DMS53 (cell line): ENCODE measurements at places on chromosomes 6 and 20.

DNA sequence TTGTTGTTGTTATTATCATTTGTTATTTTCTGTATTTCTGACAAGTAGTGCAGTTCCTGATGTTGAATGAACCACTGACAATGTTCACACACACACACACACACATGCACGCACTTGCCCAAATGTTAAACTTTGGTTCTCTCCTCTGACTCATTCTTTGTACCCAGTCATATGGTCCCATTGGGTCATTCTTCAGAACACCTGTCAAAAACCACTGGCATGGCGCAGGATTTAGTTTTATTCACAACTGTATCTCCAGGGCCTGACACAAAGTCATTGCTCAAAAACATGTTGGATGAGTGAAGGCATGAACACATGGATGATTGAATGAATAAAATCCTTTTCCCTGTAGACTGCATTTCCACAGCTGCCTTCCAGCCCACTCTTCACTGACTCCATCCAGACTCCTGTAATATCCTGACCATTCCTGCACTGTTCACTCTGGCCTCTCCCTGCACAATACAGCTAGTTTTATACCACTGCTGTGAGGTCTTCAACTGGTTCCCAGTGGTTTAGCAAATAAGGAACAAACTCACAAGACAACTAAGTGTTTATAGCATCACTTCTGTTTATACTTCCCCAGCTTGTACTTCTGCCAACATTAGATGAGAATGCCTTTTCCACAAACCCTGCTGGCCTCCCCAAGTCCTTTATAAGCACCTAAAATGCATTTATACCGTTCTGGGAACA is 6.9 kb upstream of the CST11 start:
- DNase-seq, result no peak

GRCh38 chr6:136566007-136566487 is 15.8 kb upstream of the MAP7 start:
- peak; percentile 94 for DNase-seq

DNA sequence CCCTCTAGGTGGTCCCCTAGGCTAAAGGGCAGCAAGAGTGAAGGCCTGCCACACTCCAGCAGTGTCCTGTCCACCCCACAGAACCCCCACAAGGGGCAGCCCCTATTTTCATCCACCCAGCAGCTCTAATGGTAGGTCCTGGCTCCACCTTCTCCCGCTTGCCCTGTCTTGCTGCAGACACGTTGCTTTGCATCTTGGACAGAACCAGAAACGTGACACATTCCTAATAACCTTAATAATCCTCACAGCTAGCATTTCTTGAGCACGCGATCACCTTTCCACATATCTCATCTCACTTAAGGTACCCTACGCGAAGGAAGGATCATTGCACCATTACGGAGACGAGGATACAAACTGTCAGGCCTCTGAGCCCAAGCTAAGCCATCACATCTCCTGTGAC is 11.7 kb upstream of the SLC22A23 start:
- no peak for DNase-seq

DNA sequence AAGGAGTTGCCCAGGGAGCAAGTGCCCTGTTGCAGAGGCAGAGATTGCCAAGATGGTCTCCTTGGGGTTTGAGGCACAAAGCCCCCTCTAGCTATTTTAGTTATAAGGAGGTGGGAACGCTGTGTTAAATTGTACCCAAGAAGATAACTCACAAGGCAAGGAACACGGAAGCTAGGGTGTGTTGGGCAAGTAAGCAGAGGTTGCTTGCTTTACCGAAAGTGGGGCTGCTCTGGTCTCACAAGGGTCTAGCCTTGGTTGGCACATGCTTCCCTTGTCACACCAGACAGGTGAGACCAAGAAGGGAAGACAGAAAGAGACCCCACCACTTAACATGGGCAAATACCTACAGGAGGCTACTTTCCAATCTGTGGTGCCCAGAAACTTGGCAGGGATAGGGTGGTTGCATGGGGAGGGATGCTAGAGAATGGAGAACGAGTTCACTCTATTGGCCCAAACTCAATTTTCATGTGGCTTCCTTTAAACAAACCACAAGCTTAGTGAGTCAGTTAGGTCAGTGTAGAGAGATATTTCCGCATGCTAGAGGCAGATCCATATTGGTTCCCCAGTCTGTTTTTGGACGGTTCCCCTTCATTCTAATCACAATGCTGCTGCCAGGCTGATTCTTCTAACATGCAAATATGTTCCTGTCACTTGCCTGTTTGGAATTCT is 42.4 kb downstream of the PLAGL1 start:
- DNase-seq, result no peak

DNA sequence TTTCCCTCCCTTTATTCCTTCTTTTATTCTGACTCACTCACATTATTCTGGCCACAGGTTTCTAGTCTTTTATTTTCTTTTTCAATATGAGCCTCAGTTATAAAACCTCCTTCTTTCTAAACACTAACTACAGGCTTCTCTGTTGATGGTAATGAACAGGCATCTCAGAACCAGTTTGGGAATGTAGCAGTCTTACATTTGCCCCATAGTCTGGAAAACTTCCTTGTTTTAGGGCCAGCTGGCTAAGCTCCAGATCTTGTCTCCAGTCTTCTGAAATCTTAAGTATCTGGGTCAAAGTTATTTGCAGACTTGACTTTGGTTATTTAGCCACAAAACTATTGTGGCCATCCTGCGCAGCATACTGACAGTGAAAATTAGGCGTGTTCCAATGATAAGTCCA is 97.0 kb upstream of the MAN1A1 start:
- DNase-seq, result peak; percentile 13

DNA sequence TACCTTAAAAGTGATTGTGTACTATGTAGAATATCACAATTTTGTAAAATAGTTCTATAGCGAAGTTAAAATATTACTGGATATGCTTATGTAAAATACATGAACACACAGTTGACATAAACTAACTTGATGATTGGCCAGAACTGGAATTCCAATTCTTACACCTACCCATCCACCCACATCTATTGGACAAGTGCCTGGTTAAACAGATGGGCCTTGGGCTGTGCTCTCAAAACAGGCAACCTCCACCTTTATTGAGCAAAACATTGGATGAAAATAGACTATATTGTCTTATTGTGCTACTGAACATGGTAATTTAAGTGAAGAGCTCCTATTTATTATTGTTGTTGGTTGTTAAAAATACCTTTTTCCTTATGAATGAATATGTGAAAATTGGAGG is 154.0 kb upstream of the FLRT3 start:
- no peak for DNase-seq

DNA sequence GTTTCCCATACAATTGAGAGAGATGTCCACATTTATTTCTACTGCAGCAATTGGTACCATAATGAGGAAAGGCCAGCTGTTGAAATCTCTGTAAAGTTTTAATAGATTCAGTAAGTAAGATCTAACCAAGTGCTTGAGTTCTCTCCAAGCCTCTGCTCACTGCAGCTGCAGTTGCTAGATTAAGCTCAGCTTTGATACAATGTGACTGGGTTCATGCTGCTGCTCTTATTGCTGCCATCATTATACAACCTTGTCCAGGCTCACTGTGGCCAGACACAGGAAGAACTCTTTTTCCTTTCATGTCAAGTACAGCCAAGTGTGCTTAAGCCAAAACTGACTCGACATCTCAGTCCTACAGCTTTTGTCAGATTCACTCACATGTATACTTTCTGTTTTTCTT is 423.5 kb downstream of the GJA1 start:
- DNase-seq, result no peak

- DNase-seq, result no peak
These were observed 4.2 kb upstream of the PLG start for GRCh38 chr6:160697826-160698225.

GRCh38 chr20:45967551-45968080 is 4.4 kb downstream of the ZNF335 start:
- no peak for DNase-seq

DNA sequence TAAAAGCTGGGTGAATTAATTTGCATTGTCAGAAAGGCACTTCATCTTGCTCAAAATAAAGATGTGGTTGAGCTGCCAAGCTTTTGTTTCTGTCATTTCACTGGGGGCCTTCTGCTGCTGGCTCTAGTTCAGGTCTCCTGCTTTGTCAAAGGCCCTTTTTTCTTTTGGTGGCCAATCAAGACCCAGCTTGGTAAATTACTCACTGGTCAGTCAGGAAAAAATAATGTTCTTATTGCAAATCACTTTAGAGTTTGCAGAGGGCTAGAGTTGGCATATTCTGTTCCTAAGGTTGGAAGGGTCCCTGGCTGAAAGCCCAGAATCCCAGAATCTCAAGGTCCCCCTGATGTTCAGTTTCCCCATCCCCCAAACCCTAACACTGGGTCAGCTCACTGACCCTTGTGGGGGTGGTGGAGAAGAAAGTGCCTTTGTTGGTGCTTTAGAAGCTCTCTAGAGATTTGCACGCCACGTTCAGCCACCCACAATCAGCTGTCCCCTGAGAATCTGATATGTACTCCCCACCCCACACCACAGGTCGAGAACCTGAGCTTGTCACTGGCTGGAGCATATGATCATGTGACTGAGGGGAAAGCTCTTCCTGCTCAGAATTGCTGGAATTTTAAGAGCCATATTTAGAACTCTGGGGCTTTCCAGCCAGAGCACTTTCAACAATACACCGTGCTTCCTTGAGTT is 21.7 kb upstream of the BNIP5 start:
- DNase-seq, result no peak

- no peak for DNase-seq
These were observed 17.5 kb downstream of the UQCC1 start for GRCh38 chr20:35394271-35394670.

GRCh38 chr20:6956056-6956455 is 188.6 kb downstream of the BMP2 start:
- no peak for DNase-seq

DNA sequence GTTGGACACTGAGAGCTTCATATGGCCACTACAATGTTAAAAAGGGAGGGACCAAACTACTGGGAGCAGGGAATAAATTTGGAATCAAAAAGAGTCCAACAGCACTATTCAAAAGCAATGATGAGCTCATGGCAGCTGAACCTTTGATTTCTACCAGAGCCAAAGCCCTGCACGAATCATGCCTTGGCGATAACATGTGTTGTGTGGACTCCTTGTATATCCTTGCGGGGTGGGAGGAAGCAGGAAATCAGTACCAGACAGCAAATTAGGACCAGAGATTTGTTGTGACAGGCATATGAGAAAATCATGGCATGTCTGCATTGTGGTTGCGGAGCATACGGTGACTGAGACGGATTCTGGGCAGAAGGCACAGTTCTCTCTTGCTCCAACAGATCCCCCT is 85.6 kb upstream of the EMILIN3 start:
- DNase-seq, result no peak

- DNase-seq, result peak; percentile 94
These were observed 35.2 kb downstream of the PPP1R14C start for GRCh38 chr6:150177952-150178520.

DNA sequence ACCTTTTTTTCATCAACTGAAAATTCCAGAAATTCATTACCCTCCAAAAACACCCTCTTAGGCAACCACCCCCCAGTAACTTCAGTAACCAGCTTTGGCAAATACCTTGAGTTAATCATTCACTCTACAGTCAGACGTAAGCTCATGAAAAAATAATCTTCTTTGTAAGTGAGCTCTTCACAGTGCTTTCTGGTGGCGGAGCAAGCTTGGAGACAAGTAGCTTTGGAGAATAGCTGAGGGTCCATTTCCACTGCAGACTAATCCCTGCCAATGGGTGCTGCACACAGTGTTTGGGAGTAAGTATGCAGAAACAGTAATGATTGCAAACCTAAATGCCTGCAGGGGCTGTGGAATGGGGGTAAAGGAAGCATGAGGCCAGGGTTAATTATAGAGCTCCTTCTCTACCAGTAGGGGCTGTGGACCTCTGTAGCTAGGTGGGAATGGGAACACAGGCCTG is 56.8 kb upstream of the HINT3 start:
- DNase-seq, result peak; percentile 65

DNA sequence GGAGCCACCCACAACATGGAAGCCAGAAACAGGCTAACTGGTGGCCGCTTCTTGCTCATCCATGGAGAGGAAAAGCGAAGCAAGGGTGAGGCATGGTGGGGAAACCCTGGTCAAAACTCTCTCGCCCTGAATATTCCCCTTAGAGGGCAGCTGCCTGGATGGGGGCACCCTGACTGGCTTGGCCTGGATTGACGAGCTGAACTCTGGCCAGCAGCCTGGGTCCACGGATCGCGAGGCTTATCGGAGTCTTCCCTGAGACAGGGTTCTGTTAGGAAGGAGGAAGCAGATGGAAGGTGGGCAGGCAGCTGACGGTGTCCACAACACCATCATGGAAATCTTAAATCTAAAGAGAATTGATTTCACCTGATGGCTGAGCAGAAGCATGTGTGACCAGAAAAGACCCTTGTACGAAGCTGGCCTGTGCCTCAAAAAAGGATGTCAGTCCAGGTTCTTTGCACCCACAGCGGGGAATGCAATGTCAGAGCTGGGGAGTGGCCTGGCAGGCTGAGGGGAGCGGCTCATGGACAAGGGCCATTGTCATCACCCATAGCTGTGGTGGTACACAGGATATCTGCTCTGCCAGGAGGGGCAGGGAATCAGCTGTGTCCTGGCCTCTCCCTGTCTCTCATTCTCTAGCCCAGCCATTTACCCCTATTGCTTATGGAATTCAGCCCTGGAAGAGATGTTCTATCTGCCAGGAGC is 109.4 kb upstream of the SNX9 start:
- DNase-seq, result no peak

DNA sequence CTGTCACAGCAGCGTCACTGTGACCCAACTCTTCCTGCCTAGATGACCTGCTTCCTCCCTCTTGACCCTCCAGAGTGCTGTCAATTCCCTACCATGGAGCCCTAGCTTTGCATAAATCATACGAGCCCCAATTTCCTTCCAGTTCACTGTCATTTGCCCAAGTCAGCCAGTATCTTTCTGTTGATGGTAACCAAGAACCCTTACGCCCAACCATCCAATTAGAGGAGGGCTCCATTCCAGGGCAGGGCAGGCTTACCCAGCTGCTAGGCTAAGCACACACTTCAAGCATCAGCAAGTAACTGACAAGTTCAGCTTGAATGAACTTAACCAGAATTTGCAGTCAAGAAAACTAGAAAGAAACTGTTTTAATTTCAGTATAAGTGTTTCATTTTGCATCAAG is 25.7 kb downstream of the WFDC3 start:
- DNase-seq, result no peak

GRCh38 chr20:22387452-22387851 is 196.9 kb downstream of the FOXA2 start:
- DNase-seq, result no peak

- no peak for DNase-seq
These were observed 31.4 kb downstream of the COL11A2 start for GRCh38 chr6:33160728-33161344.

- no peak for DNase-seq
These were observed 25.7 kb upstream of the IGF2R start for GRCh38 chr6:159943101-159943632.

- peak; percentile 26 for DNase-seq
These were observed 941.0 kb upstream of the ADGRB3 start for GRCh38 chr6:67694127-67694526.

GRCh38 chr6:19219931-19220330 is 617.2 kb upstream of the ID4 start:
- no peak for DNase-seq

- no peak for DNase-seq
These were observed 17.2 kb downstream of the TAB2 start for GRCh38 chr6:149334682-149335160.

GRCh38 chr20:62524505-62524911 is 48.7 kb upstream of the GATA5 start:
- DNase-seq, result no peak

- no peak for DNase-seq
These were observed 55.2 kb upstream of the CDKAL1 start for GRCh38 chr6:20479060-20479459.
